Vagina (tissue), 2 donors: ENCODE measurements at places on chromosomes 4 and X.

DNA sequence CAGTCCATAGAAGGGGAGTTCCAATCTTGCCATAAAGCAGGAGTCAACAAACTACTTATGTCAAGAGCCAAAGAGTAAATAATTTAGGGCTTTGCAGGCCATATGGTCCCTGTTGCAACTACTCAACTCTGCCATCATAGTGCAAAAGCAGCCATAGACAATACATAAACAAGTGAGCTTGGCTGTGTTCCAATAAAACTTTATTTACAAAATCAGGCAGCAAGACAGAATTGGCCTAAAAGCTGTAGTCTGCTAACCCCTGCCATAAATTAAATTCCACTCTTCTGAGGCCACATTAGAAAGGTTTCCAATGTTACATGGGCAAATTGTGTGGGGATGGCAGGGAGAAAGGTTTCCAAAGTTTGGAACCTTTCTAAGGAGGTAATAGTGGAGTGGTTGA is 14.7 kb downstream of the TRMT2B start:
- no peak for DNase-seq

- no peak for DNase-seq
Observed at GRCh38 chr4:150680651-150681050, 98.7 kb downstream of the MAB21L2 start.

DNA sequence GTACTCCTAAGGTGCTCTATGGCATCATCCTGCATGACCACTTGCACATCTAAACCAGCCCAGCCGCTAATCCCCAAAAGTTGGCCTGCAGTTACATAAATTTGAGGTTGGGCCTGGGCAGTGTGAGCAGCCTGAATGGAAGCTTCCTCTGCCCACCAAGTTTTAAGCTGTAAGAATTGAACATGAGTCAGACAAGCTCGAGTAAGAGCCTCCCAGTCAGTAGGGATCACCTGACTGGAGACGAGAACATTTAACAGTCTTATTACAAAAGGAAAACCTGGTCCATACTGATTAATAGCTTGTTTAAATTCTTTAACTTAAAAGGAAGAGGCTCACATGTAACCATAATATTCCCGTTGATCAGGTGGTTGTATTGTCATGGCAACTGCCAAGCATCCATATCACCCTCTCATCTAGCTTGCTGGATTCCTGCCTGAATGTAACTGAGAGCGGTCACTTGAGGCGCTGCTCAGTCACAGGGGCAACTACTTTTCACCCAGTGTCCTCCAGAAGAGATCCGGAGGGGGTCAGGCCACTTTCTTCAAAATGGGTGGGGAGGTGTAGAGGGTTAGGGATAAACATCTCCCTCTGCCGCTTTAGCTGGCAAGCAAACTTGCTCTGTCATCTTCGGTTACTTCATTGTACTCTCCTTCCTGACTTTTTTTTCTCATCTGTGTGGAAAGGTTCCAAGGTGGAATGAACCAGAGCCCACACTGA is 56.6 kb upstream of the WDR1 start:
- no peak for DNase-seq

GRCh38 chr4:7652451-7652881 is 217.7 kb upstream of the PSAPL1 start:
- no peak for DNase-seq

- no peak for DNase-seq
Observed at GRCh38 chr4:112916868-112917267, 132.6 kb upstream of the ANK2 start.

DNA sequence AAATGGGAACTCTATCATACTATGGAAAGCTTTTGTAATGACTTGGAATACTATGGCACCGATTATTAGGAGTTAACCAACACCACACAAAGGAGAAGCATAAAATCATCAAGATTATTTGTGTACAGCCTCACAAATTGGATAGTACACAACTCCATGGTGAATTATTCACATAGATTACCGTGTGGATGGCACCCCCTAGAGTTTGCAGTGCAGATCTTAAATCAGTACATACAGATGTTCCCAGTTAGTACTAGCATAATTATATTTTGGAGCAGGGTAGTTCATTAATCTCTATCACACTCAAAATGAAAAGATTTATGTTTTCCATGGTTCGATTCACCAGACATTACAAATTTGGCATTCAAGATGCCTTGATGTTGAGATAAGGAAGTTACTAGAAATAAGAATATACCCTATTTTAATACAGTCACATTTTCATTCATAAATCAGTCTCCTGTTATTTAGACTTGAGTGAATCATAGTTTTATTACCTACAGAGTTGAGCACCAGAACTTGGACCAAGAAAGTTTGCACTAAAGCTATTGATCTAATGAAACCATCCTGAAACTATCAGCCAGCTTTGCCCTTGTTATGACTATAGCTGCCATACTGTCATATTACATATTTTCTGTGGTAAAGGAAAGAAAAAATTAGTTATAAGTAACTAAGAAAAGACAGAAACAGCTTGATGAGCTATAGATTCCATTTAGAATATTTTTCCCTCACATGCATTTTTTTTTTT is 531.8 kb downstream of the GLUD2 start:
- DNase-seq: no peak

DNA sequence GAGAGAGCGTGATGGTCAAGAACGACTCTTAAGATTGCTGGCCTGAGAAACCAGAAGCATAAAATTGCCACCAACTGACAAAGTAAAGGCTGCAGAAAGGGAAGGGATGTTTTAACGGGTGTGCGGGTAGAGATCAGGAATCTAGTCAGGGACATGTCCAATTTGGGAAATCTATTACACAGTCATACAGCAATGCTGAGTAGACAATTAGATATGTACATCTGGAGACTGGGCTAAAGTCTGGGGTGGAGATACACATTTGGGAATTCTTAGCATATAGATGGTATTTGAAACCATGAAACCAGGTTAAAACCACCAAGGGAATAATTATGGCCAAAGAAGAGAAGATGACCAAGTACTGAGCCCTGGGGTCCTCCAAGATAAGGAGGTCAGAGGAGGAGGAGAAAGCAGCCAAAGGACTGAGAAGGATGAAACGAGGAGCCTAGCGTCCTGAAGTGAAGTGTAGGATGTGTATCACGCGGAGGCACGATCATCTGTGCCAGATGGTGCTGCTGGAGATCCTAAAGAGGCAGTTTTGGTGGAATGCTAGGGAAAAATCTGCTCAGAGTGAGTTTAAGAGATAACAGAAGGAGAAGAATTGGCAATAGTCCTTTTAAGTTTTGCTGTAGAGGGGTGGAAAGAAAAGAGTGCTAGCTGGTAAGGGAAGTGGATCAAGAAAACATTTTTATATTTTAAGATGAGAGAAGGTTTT is 36.5 kb downstream of the SEC24D start:
- DNase-seq: no peak

DNA sequence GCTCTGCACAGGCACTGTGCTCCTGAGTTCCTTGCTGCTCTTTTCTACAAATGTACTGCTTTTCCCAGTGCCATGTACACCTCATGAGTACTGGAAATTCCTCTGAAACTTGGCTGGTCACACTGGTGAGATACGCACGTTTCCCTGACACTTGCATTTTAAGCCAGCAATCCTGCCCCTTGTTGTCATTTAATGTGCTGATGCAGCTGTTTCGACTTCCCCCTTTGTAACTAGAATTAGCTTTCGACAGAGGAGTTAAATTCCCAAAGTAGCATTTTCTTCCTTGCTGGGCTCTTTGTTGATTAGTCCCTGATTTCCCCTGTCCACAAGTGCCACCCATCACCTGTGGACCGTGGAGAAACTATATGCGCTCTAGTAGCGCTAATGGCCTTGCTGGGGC is 77.5 kb downstream of the IQCM start:
- no peak for DNase-seq

GRCh38 chr4:139563515-139563914 is 7.5 kb upstream of the SETD7 start:
- DNase-seq: no peak

DNA sequence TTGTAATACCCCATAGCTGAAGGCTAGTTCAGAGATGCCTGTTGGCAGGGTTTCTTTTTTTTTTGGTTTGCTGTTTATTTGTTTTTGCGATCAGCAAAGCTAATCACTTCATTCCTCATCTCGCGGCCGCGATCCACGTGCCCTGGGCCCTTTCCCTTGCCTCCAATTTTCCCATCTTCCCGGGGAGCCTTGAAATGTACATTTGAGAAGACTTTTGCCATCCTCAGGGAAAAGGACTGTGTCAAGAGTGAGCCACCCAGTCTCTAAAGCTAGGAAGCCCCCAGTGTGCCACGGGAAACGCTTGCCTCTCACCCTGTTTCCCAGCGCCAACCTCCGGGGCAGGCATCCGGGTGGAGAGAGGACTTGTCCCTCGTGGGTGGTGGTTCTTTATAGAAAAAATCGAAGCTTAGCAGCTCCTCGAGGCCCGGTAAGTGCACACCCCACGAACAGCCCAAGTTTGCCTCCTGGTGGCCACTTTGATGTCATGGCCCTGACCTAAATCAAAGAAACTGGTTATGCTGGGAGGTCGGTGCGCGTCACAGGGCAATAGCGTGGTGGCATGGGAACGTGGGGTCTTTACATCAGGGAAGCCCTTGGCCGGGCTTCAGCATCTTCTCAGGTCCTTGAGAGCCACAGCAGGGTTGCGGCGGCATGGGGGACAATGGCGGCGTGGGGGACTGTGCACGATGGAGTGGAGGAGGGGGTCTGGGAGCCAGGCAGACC is 42.0 kb downstream of the MAP7D3 start:
- no peak for DNase-seq

DNA sequence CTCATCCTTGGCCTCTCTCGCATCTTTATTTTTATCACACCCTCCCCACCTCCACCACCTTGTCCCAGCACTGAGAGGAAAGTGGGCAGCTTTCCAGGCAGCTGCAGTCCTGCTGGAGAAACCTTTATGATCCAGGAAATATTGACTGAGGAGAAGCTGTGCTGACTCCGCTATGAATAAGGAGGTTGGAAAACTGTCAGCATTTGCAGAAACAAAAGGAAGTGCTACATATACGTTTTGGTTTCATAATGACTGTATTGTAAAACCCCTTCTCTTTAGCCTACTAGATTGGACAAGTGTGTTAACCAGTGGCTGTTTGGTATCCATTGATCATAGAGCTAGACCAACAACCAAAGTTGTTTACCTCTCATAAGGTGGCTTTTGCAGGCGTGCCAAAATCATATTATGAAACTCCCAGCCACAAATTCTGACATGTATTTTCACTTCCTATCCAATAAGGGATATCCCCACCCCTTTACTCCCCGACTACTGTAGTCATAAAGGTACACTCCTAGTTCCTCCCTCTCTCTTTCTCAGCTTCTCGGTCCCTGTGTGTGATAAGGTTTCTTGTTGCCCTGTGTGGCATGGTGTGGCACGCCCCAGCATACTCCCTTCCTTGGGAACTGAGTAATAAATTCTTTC is 88.4 kb downstream of the GPR143 start:
- no peak for DNase-seq

DNA sequence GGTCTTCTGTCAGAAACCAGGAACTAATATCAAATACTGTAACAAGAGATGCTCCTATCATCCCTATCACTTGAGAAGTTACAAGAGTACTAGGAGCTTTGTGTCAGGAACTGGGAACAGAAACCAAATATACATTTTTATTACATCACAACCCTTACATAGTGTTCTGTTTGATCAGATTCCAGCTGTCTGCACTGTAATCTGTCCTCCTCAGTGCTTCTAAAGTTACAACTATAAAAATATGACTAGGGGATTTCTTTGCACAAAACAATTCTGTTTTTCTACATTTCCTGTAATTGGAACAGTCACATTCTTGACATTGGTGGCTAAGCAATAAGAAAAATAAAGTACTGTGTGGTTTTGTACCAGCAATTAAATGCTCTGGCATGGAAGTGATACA is 686.0 kb downstream of the PDHA2 start:
- no peak for DNase-seq

GRCh38 chrX:68848189-68848940 is 19.5 kb downstream of the EFNB1 start:
- DNase-seq: no peak

GRCh38 chr4:116599859-116600258 is 485.5 kb downstream of the TRAM1L1 start:
- DNase-seq: no peak

GRCh38 chrX:113793563-113793962 is 790.3 kb upstream of the HTR2C start:
- no peak for DNase-seq

- DNase-seq: no peak
Observed at GRCh38 chr4:25991340-25991739, 77.3 kb downstream of the SMIM20 start.

GRCh38 chr4:128311659-128312403 is 24.2 kb upstream of the PGRMC2 start:
- no peak for DNase-seq

GRCh38 chrX:28888416-28888815 is 301.2 kb downstream of the IL1RAPL1 start:
- DNase-seq: no peak

DNA sequence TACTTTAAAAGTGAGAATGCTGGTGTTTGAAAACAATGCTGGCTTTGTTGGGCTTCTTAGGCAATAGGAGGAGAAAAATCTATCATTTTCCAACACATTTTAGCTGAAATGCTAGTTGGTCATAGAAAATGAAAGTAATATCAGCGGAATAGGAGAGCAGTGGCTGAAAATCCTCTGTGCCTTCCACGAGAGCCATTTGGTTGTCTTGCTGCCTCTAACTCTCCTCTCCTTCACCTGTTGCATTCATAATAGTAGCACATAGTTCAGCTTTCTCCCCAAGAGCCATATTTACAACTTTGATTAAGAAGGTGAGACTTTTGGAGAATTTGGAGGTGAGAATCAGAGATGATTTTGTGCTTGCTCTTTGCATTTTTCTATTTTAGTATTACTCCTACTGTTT is 849.4 kb upstream of the FTHL17 start:
- DNase-seq: no peak

GRCh38 chrX:74085642-74086236 is 218.2 kb upstream of the ZCCHC13 start:
- no peak for DNase-seq

DNA sequence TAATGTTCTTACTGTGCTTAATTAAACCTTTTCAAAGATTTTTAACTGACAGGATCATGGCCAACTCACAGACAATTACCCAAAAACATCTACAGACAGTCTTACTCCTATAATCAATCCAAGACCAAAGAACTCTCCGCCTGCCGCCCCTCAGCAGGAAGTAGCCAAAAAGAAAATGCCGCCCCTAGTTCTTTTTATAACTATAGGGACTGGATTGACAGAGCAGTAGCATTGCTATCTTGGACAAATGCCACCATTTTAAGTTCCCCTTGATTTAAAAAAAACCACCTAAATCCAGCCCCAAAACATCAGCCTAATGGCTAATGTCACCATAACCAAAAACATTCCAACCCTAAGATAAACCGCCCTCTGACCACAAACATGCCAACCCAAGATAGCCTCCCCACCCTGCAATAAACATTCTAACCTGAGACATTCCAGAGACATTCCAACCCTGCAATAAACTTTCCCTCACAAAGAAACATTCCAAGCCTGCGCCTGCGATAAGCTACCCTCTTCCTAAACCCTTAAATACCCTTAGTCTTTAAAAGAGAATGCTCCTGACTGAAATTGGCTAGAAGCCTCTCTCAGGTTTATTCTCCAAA is 77.0 kb downstream of the COQ2 start:
- no peak for DNase-seq

GRCh38 chrX:73525928-73526690 is 36.9 kb upstream of the CHIC1 start:
- DNase-seq: no peak

- DNase-seq: no peak
Observed at GRCh38 chrX:8755813-8756212, 23.9 kb upstream of the ANOS1 start.

- DNase-seq: no peak
Observed at GRCh38 chr4:1973661-1974060, 35.1 kb downstream of the NELFA start.

GRCh38 chr4:128603081-128603480 is 206.4 kb upstream of the JADE1 start:
- no peak for DNase-seq

- DNase-seq: no peak
Observed at GRCh38 chr4:81173213-81173612, 41.8 kb downstream of the PRKG2 start.
